HepG2 (cell line): ENCODE measurements at places on chromosomes 11 and 22. TPM values are rescaled to one million over a fixed set of nuclear protein-coding genes. Genes with fewer than 3 reads are reported as not detected.

DNA sequence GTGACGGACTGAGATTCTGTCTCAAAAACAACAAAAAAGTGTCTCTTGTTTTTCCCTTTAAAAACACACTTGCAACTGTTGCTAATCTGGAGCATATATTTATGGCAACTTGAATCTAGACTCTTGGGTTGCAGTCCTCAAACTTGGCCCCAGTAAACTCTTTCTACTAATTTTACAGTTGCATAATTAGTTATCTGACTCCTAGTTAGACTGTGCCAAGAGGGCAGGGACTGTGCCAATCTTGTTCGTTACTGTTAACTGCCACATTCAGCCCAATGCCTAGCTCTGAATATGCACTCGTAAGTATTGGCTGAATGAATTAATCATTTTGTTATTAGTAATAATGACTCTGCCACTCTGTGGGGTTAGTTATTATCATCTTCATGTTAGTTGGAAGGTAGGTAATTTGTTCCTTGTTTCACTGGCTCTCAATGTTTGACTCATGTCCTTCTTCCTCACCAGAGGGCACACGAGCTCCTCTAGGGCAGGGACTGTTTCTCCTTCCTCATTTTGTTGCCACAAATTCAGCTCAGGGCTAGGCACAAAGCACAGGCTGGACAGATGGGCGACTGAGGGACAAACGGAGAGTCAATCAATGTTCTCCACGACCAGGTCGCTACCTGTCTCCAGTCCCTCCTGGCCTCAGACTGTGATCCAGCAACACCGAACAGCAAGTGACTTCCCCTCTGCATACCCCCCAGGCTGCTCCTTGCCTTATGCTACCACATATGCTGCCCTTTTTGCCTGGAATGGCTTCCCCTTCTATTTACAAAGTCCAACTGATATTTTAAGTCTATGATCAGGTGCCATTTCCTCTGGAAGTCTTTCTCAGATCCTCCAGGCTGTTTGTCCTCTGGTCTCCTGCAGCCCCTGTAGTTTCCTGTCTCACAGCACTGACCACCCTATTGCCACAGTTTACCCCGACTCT lies 9.0 kb downstream of the CLPB start:
- DNase-seq = no peak

DNA sequence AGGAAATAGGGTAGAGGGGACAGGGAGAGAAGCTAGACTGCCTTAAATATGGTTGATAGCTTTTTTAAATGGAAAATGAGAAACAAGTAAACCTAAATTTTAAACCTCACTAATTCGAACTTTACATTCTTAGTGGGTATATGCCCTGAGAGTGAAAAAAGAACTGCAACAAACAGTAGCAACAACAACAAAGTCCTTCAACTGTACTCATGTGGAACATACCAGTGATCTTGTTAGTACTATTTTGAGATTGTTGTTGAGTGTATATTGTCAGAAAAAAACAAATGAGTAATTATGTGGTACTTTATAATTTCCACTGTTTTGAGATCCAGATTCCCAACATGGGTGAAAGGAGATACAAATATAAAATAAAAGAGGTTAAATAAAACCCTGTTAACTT lies 88.9 kb upstream of the TNRC6B start:
- no peak for DNase-seq

- no peak for DNase-seq
Measured at GRCh38 chr11:94469416-94469815, 24.2 kb downstream of the MRE11 start.

DNA sequence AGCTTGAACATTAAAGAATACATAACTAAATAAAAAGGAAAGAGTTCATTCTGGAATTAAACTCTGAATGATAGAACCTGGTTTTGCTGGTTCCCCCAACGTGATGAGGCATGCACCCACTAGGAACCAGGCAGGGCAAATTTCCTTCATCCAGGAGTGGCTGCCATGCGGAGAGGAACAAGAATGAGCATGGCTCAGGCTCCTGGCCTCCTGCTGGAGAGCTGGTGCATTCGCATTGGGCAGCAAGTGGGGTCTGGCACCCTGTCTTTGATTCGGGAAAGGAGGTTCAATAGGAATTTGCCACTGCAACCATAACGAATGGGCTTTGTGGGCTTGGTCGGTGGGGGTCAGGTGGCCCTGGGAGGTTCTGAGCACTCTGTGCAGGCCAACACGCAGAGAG lies 169.8 kb upstream of the TENM4 start:
- DNase-seq = no peak

DNA sequence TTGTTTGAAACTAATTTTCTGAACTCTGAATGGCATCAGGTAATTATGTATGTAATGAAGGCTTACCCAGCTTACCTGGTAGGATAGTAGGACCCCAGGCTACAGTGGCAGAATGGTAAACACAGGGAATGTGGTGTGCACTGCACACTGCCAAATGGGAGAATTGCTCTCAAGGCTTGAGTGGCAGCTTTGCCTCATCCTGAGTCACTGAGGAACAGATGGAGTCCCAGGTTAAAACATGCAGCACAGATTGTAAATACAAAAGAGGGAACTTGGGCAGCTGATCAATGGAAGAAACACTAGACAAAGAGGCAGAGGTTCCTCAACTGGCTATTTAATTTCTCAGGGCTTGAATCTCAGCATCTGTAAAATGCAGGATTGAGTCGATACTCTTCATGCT lies 24.4 kb downstream of the GPR83 start:
- no peak for DNase-seq

DNA sequence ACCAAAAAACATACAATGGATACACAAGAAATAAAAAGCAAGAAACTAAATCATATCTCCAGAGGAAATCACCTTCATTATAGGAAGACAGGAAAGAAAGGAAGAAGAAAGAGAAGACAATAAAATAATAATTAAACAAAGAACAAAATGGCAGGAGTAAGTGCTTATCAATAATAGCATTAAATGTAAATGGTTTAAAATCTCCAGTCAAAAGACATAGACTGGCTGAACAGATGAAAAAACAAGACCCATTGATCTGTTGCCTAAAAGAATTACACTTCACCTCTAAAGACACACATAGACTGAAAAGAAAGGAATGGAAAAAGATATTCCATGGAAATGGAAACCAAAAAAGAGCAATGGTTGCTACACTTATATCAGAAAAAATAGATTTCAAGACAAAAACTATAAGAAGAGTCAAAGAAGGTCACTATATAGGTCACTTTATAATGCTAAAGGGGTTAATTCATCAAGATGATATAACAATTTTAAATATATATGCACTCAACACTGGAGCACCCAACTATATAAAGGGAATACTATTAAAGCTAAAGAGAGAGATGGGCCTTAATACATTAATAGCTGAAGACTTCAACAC lies 118.4 kb upstream of the SESN3 start:
- DNase-seq = no peak

DNA sequence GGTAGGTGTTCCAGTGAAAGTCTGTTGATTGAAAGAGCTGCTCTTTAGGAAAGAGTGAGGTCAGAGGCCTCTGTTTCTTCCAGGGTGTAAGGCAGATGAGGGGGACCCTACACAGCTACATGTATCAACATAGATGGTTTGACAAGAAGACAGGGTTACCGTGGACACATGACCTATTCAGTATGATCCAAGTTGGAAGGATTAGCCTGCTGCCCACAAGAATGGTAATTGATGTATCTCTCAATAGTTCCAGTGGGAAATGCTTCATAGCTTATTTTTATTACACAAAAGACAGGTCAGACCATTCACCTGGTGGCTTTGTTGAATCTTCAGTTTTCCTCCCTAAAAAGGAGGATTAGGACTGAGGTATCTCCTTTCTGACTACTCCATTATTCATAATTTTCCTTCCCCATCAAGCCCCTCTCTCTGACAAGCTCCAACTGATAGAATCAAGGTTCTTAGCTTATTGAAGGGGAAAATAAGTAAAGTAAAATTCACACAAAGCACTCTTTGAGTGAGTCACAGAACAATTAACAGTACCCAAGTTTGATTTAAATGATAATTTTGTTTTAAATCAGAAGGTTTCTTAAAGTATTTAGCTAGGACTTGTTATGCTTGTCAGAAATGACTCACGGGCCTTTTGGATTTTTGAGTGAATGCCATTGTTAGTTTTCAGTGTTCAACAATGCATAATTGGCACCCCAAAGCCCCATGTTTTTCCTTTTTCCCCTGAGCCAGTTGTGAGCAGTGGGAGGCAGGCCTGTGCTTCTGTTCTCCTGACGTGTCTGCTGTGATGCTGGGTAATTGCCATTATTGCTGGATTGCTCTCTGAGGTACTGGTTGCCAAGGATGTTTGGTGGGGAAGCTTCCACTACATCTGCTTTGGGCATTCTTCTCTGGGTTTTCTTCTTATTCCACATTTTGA lies 373.2 kb downstream of the DDX10 start:
- no peak for DNase-seq

DNA sequence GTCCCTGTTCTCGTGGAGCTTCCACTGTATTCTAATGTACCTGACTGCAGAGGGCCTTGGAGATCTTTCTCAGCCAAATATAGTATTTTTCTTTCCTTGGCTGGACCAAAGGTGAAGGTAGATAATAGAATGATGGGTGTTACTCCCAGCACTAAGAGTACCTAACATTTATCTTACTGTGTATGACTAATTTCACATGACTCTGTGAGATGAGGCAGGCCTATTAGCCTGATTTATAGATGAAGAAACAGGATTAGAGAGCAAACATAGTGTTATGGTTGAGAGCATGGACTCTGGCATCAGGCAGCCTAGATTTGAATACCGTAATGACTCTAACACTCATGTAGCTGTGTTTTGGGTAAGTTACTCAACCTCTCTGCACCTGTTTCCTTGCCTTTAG lies 2.7 kb downstream of the ACO2 start:
- no peak for DNase-seq

DNA sequence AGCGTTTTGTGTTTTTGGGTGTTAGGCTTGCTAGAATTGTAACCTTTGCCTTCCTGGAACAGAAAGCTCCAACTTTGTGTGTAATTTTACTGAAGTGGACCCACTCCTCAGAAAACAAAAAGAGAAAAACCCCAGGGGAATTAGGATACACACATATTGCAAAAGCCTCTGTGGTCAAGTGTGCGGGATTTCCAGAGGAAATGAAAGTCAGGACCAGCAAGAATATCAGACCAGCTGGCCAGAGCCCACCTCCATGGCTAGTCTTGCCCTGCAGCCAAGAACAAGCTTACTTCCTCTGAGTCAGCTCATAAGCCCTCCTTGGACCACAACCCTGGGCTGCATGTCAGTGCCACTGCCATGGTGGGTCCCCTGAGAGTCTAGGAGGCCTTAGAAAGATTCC lies 37.0 kb upstream of the FTH1 start:
- DNase-seq = no peak

GRCh38 chr11:98495601-98496000 lies 525.1 kb upstream of the CNTN5 start:
- DNase-seq = peak; percentile 42

GRCh38 chr11:99464985-99465384 lies 444.2 kb downstream of the CNTN5 start:
- no peak for DNase-seq

DNA sequence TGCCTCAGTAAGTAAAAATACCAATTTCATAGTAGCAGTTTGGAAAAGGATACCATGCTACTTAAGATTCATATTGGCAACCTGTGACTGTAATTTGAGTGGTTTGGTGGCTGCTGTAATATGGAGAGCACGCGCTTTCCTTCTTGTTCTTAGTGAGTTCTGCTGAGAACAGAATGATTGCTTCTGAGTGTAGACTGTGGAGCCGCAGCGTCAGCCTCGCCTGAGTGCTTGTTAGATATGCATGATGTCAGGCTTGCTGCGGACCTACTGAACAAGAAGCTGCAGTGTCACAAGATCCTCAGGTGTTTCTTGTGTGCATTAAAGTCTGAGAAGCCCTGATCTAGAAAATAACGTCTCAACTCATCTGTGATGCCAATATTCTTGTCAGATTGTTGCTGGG lies 143.2 kb downstream of the ARHGAP42 start:
- no peak for DNase-seq

GRCh38 chr11:125457814-125458343 lies 38.2 kb downstream of the FEZ1 start:
- peak; percentile 13 for DNase-seq

- DNase-seq = peak; percentile 94
Measured at GRCh38 chr11:67054836-67055523, 1.7 kb upstream of the RHOD start.

- no peak for DNase-seq
Measured at GRCh38 chr11:95145430-95146060, 55.9 kb downstream of the ENDOD1 start.

GRCh38 chr11:120462825-120463224 lies 48.7 kb upstream of the GRIK4 start:
- no peak for DNase-seq

DNA sequence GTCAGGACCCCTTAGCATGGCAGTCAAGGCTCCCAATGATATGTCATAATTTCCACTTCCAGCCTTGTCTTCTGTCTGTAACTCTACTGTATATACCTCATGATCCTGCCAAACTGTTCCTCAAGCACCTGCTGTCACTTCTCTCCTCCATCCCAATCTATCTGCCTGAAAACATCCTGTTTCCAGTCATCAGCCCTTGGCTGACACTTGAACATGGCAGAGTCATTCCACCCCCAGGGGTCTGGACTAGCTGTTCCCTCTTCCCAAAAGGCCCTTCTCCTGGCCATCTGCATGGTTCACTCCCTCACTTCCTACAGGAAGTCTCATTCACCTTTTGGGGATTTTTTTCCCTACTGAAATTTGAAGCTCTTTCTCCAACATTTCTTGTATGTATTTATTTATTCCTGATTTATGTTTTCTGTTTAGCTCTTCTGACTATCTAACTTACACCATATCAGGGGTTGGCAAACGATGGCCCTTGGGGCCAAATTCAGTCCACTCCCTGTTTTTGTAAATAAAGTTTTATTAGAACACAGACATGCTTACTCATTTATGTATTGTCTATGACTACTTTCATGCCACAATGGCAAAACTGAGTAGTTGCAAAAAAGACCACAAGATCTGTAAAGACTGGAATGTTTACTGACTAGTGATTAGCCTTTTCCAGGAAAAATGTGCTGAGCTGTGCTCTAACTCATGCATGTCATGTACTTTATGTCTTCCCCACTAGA lies 278.4 kb downstream of the KIRREL3 start:
- no peak for DNase-seq

DNA sequence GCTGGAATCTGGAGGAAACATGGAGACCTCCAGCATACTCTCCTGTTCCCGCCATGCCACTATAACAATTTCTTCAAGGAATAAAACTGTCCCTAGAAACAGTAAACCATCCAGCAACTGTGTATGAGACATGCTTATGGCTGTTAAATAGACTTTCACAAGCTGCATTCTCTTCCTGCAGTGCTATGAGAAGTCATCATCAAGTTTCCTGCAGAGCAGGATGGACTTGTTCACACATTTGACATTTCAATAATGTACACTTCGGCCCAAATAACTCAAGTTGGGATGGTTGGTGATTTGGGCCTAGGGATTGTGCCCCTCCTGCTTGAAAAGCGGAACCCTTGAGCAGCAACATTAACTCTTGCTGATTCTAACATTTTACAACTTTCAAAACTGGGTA lies 20.2 kb upstream of the CSF2RB start:
- DNase-seq = no peak

GRCh38 chr11:67400251-67400941 lies 1.3 kb downstream of the PPP1CA start:
- DNase-seq = no peak

CD81 gene
- total RNA-seq = not detected in 2 replicates

HMGXB4 gene
- total RNA-seq = 13.9 and 14.4 TPM in 2 replicates

SAA4 gene
- 147 and 253 TPM in 2 replicates for total RNA-seq

NEFH gene
- not detected in 2 replicates for total RNA-seq

TSSK2 gene
- total RNA-seq = not detected in 2 replicates

KCNE3 gene
- total RNA-seq = 0.33 and 0.41 TPM in 2 replicates

OR2AG2 gene
- not detected in 2 replicates for total RNA-seq

KDM4E gene
- total RNA-seq = not detected in 2 replicates

GAL gene
- total RNA-seq = not detected in 2 replicates

OR8G1 gene
- not detected in 2 replicates for total RNA-seq

HORMAD2 gene
- total RNA-seq = not detected in 2 replicates
